ENCODE measurements at places on chromosomes 3 and 15.
A peak's percentile ranks its signal among the peaks of the same experiment; 100 is the strongest.

DNA sequence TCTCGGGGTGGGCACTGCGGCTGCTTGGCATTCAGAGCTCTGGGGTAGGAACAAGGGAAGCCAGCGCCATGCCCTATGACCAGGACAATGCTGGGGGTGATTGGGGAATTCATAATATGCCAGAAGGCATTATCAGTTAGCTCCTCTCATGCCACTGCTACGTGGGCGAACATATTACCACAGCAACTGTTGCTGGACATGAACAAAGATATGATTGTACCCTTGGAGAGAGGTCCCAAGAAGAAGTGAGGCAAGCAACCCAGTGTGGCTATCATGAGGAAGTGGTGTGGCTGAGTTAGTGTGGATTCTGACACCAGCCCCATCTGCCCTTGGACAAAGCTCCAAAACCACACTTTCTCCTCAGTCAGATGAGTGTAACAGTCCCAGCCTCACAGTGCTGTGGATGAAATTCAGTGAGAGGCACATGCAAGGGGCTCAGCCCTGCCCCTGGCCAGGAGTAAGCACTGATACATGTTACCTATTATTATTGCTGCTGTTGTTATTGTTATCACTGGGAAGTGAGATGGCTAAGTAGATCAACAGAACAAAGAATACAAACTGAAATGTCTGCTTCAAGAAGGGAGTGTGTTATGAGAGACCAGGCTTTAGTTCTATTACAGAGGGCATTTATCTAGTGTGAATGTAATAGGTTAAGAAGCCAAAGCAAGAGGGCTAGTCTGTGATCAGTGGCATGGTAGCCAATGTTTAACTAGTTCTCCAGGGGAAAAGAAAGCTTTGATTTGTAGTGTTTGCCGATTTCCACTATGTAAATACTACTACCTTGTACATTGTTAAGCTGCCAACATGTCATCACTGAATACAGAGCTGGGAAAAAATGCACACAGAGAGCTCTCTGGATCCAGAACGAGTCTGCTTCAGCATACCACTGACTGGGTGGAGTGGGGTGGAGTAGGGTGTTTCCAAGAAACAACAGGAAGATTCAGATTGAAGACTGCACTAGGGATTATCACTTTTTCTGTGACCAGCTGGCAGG is 222.3 kb upstream of the EIF1B start:
- DNase-seq = peak; percentile 77

GRCh38 chr3:138023754-138024153 is 13.8 kb downstream of the CLDN18 start:
- DNase-seq = no peak

GRCh38 chr15:51496246-51496645 is 126.3 kb downstream of the DMXL2 start:
- no peak for DNase-seq

DNA sequence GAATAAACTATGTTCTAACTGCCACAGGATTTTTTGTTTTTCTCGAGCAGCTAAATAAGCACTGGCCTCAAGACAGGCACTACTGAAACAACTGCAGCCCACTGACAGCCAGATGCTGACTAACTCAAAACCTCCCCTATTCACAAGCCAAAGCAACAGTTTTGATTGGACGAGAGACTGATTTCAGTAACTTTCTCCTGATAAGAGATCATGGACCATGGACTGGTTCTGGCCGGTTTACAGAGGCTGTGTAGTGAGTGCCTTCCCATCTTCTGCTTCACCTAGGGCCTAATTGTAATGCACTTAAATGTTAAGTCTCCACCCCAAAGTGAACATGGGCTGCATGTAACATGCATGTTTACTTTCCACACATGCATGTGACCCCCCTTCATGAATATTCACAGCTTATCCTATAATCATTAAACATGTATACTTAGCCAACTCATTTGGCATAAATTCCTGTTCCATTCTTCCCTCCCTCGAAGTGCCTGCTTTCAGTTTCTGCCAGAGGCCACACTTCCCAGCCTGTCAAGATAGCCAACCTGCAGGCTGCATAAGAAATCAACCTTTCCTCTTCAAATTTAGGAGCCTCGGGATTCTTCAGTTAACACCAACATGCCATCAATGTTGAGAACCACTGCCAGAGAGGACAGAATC is 108.2 kb downstream of the ULK4 start:
- DNase-seq = no peak

- DNase-seq = no peak
These were observed 39.9 kb upstream of the KLHL25 start for GRCh38 chr15:85834651-85835050.

DNA sequence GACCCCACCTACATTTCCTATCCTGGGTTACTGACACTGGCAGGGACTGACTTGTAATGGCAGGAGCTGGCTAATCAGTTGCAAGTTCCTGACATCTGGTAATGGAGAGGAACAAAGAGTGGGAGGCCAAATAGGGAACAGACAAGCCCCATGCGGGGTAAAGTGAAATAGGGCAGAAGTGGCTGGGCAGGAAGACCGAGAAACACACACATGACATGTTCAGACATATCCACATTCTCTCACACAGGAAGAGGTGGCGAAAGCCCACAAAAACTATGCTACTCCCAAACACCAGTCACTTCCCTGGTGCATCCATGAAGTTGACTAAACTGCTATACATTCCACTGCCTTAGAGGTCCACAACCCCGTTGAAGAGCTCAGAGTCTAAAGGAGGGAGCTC is 394.1 kb upstream of the TBL1XR1 start:
- DNase-seq = no peak

- DNase-seq = no peak
These were observed 12.7 kb downstream of the KLHL25 start for GRCh38 chr15:85782064-85782463.

DNA sequence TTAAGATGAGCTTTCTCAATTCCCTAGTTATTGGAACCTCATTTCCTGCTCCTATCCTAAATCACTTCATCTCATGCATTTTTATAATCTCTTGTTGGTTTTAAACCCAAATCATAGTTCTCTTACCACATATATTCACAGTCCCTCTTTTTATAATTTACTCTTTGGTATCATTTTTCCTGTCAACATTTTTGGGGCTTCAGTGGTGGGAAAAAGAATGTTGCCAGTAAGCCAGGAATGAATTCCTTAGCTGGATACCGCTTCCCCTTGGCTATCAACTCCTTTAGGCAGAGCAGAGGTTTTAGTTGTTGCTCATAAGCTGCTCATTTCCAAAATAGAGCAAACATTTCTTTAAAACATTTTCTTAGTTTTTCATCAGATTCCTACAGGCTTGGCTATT is 112.3 kb downstream of the GALK2 start:
- DNase-seq = no peak

All from stomach (tissue), 19 donors.